ENCODE measurements at places on chromosomes 6 and 20. TPM values are rescaled to one million over a fixed set of nuclear protein-coding genes. Genes with fewer than 3 reads are reported as not detected.

GRCh38 chr6:33593414-33593727, 13.3 kb upstream of the BAK1 start:
- no peak for DNase-seq

DNA sequence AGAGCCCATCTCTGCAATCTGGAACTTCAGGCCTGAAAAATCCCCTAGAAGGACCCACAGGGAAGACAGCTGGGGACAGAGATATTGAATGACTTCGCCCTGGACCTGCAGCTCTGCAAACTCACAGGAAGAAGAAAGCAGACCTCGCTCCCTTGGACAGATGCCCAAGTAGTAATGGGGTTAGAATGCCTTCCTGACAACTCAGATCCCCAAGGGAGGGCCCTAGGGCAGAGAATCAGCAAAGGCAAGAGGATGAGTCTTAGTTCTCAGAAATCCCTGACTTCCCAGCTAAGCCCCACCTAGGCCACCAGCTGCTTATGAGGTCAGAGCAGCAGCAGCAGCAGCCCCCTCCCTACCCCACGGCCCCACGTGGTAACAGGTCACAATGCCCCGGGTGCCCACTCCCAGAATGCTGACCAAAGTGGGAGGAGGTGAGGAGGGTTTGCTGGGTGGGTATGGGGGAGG, at the start of gene C20orf141:
Gene C20orf141 (plus strand): TSS at position 401 of the 465 bp plus-strand sequence. CDS start 198 bp downstream, outside the sequence.
- DNase-seq = peak; percentile 94

DNA sequence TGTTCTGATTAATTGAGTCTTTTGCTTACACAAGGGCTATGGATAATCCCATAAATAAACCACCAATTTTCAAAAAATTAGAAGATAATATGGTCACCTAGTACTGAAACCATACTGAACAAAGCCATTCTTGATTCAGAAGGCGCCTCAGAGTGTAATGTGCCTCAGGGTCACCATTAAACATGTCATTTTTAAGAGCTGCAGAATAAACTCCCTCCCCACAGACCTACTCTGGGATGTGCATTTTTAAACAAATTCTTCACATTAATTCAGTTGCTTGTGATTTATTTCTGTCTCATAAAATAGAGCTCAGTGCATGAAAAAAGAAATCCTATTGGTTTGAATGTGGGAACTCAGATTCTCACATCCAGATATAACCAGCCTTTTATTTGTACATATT, 202.1 kb upstream of the HEY2 start:
- no peak for DNase-seq

Gene PSMB1
- total RNA-seq = 192 TPM

- DNase-seq = no peak
Observed at GRCh38 chr6:141682391-141682790, 450.3 kb upstream of the GJE1 start.

Gene RIPPLY2
- not detected for total RNA-seq

Gene POPDC3
- total RNA-seq = 8.6 TPM

GRCh38 chr20:38612751-38613515, 11.3 kb downstream of the ARHGAP40 start:
- DNase-seq = no peak

DNA sequence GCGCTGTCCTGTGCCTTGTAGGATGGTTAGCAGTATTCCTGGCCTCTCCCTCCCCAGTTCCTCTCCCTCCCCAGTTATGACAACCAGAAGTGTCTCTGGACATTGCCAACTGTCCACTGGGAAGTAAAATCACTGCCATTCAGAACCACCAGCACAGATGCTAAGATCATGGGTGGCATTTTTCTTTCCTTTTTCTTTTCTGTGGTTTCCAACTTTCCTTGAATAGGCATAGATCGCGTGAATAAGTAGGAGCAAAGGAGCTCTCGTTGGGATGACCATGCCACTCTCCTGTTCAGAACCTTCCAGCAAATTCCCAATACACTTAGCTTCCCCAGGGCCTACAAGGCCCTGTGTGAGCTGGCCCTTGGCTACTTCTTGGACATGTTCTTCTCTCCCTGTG, 59.0 kb downstream of the EYA2 start:
- no peak for DNase-seq

DNA sequence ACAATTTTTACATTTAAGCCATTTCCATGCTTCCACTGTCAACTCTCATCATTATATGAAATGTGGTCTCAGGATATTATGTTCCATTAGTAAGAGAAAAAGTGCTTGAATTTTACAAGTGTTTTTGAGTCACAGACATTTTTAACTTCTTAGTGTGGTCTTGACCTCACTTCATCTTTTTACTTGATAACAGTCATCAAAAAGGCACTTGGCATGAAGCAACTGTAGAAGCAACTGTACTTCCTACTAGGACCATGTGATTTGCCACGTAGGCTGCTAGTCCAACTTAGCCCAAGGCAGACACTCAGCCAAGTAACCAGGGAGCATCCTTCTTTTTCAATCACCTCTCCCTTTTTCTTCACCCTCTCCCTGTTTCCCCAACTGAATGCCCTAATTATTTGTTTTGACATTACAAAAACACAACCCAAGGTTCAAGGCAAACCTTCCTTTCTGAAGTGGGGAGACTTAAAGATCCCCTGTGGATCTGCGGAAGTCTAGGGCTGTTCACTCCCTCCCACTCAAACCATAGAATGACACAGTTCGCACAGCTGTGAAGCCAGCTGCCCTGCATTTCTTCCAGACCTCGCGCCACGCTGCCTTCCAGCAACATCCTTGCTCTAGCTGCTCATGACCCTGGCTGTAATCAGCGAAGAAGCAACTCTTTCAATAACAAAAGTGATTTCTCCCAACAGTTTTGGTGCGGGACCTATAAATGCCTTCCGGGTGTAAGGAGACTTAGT, 45.0 kb downstream of the PHACTR1 start:
- DNase-seq = peak; percentile 98

GRCh38 chr6:93017213-93017612, 402.1 kb downstream of the EPHA7 start:
- DNase-seq = no peak

GRCh38 chr6:31734821-31735406, 1.4 kb downstream of the CLIC1 start:
- peak; percentile 55 for DNase-seq

- no peak for DNase-seq
Observed at GRCh38 chr6:22281341-22282085, 15.3 kb downstream of the PRL start.

GRCh38 chr6:5657684-5658430, 348.9 kb downstream of the NRN1 start:
- DNase-seq = peak; percentile 41

DNA sequence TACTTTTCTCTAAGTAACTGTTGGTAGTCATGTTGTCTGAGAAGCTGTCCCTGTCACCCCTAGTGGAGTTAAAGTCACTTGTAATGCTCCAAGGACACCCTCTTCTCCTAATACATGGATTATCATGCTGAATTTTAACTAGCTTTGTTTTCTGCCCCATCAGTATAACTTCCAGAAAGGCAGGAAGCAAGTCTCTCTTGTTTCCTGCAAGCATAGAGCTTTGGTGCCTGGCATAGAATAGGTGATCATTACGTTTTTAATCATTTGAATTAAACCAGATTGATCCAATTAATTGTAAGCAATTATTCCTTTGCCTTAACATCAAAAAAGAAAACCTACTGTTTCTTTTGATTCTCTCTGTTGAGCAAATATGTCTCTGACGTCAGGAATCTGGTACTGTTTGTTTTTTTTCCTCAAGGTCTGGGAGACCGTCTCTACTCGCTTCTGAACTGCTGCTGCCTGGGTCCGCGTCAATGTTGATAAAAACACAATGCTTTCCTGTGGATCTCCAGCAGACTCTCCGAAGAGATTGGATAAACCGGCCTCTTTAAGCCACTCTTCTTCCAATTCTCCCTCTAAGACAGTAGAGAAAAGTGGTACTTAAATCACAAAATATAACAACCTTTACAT, 71.8 kb downstream of the ARHGAP18 start:
- peak; percentile 71 for DNase-seq

DNA sequence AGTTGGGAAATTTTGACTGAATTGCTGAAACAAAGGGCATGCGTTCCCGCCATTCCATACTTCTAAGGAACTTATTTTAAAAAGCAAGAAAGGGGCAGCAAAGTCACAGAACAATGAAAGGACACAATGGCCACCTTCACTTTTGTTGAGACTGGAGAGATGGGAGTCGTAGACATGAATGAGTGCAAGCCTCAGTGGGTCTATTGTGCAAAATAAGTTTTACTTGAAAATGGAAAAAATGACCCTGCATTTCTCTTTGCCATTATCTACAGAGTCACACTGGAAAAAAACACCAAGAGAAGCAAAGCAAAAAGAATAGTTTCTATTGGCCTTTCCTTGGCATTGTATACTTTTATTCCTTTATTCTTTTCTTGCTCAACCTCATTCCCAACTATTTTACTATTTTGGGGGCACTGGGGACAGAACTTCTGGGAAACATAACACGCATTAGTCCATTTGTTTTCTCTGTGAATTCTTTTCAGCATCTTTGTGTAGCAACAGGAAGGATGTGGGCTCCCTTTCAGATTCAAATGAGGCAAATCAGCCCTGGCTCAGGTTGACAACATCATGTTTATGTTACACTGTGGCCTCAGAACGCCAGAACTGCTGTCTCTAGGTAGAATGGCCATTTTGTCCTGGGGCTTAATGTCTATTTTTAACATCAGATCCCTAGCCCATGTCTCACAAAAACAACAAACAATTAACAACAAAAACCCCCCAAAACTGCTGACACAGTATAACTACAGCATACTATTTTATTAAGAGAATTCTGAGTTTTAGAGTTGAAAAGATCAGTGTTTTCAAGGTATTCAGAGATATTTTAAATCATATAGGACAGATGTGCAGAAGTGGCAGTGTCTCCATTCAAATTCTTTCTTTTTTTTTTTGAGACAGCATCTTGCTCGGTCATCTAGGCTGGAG, 122.2 kb downstream of the FYN start:
- DNase-seq = peak; percentile 68

DNA sequence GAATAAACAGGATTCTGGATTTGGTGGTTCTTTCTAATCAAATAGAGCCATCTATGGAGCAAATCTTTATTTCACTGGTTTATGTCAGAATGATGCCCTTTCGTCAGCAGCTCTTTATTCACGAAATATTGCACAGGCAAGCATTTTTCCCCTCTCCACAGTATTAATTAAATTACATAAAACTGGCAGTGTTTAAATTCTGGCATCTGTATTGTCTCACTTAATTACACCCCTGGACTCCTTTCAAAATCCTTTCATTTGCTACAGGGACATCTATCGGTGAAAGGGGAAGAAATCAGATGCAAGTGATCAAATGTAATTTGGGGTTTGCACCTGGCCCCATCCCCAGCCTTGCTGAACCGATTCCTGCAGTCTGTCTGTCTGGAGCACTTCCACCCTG, 801.9 kb downstream of the QKI start:
- no peak for DNase-seq

- DNase-seq = no peak
Observed at GRCh38 chr6:18053555-18054445, 66.4 kb upstream of the KIF13A start.

DNA sequence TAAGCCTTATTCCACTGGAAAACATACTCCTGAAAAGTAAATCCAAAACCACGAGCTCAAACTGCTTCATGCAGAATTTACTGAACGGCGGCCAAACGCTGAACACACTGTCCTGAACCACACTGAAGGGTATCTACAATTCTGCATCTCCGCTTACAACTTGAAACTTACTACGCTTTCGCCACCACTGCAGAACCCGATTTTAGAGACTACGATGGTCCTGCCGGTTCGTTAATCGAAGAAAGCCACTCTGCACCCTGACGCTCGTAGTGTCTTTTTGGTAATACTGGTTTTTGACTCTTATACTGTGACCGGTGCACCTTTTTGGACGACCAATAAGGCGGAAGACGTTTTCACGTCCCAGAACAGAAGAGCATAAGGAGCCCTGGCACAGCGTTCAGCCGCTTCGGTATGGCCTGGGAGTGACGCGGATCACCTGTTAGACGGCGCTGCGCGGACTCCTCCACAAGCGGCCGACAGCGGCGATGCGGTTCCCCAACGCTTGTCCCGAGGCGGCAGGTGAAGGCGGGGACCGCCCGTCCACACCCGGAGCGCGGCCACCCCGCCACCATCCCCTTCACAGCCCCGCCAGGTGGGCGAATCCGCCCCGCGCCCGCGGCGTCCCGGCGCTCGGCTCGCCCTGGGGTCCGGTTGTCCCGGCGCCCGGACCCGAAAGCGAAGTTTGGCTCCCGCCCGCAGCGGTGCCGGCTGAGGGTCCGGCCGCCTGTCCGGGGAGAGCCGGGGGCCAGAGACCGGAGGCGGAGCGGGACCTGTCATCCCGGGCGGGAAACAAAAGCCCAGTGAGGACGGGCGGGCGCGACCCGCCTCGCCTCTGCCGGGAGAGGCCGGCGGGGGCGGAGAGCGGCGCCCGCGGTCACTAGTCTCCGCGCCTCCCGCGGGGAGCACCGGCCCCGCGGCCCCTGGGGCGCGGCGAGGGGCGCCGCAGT, 784 bp downstream of the FKBP5 start:
- peak; percentile 50 for DNase-seq

DNA sequence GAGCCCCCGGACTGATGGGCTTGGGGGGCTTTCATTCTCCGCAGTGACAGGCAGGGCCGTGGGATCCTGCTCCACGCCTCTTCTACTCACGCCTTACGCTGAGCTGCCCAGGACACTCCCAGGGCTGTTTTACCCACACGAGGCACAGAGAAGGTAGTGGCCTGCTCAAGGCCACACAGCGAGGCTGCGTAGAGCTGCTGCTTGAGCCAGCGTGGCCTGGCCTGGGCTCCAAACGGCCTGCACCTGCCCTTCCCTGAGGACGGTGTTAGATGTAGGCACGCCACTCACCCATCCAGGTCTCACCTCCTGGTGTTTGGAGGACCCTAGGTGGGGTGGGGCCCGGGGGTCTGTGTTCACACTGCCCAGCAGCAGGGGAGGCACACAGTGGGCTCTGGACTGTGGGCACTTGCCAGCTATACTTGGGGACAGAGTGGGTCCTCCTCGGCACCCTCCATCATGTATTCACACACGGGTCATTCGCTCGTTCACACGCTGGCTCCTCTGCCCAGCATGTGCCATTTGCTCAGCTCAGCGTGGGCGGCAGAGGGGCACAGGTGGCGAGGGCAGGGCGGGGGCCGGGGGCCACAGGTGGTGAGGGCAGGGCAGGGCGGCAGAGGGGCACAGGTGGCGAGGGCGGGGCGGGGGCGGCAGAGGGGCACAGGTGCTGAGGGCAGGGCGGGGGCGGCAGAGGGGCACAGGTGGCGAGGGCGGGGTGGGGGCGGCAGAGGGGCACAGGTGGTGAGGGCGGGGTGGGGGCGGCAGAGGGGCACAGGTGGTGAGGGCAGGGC, 18.4 kb upstream of the RBBP8NL start:
- no peak for DNase-seq

GRCh38 chr6:145531822-145532221, 203.5 kb downstream of the EPM2A start:
- no peak for DNase-seq

Gene SNX3
- total RNA-seq = 165 TPM

DNA sequence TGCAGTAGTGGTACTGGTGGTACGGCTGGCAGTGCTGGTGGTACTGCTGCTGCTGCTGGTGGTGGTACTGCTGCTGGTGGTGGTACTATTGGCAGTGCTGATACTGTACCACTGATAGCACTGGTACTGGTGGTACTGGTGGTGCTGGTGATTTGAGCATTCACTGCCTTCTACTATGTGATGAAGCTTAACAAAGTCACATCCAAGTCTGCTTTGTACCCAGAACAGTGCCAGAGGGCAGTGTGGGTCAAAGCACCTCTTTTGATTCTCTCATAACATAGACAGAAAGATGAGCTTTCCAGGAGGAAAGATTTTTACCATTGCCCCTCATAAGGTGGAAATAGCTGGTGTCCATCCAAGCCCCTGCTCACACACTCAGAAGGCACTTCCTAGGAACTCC, 48.7 kb downstream of the ANKRD6 start:
- no peak for DNase-seq
